ENCODE measurements at places on chromosomes 11 and 22.

DNA sequence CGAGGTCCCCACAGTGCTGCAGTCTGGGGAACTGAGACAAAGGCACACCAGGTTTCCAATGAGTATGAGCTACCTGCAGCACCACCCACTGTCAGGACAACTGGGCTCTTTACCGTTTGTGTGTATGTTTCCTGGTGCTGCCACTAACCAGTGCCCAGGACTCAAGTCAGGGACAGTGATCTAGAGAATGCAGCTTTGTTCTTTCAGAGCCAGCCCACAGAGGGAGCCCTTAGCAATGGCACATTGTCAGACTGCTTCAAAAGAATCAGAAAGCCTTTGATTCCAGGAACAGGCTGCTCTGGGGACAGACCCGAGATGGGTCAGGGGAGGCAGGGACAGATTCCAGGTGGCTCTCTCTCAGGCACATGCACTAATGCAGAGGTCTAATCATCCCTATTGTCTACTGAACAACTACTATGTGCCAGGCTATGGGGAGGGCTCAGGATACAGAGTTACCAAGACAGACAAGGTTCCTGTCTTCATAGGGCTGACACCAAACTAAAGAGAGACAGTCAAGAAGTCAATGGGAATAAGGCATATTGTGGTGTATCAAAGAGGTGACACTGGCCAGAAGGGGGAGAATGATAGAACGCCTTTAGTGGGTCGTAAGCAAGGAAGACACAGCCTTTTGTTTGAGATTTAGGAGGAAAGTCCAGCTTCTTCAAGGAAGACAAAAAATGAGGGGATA, 103.7 kb downstream of the VPREB1 start:
- no peak for DNase-seq

GRCh38 chr11:13983081-13983751, 20.7 kb downstream of the SPON1 start:
- no peak for DNase-seq

DNA sequence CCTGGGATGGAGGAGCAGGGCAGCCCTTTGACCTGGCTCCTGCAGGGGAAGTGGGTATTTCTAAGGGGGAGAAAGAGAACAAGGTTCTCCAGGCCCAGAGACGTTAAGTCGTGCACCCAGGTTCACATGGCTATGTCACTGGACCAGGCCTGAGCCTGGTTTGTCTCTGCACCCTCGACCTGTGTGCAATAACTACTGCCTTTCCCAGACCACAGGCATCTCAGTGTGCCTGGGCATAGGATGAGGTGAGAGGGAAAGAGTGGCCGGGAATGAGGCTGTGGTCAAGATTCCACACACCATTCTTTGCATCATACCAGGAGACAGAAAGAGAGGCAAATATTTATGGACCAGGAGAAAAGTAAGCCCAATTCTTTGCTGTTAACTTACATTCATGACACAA, 66.8 kb downstream of the PRR5L start:
- DNase-seq = no peak

DNA sequence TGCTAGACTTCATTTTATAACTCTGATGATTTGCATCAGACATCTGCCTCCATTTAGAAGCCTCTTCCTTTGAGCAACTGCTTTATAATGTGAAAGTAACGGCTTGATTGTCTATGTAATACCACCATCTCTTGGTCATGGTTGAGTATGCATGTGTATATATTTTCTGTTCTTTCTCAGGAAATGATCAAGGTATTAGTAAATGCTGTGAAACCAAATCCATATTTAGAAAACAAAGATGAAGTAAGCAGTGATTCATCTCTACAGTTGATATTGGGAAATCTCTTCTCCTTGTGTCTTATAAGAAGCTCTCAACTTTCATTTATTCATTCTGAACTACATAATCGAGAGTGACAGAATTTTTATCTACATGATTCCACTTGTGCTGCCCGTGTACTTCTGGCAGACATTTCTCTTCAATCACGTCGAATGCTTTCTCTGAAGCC, 104.6 kb upstream of the ANO3 start:
- no peak for DNase-seq

- DNase-seq = no peak
Measured at GRCh38 chr11:31814176-31814868, 3.2 kb upstream of the PAX6 start.

GRCh38 chr11:78834886-78835285, 260.2 kb upstream of the NARS2 start:
- no peak for DNase-seq

- no peak for DNase-seq
Measured at GRCh38 chr11:17707830-17708229, 11.5 kb upstream of the MYOD1 start.

- no peak for DNase-seq
Measured at GRCh38 chr11:116600930-116601329, 171.9 kb downstream of the BUD13 start.

- no peak for DNase-seq
Measured at GRCh38 chr11:20060181-20060580, 100.1 kb downstream of the DBX1 start.
